ENCODE measurements at places on chromosomes 11 and 22.

DNA sequence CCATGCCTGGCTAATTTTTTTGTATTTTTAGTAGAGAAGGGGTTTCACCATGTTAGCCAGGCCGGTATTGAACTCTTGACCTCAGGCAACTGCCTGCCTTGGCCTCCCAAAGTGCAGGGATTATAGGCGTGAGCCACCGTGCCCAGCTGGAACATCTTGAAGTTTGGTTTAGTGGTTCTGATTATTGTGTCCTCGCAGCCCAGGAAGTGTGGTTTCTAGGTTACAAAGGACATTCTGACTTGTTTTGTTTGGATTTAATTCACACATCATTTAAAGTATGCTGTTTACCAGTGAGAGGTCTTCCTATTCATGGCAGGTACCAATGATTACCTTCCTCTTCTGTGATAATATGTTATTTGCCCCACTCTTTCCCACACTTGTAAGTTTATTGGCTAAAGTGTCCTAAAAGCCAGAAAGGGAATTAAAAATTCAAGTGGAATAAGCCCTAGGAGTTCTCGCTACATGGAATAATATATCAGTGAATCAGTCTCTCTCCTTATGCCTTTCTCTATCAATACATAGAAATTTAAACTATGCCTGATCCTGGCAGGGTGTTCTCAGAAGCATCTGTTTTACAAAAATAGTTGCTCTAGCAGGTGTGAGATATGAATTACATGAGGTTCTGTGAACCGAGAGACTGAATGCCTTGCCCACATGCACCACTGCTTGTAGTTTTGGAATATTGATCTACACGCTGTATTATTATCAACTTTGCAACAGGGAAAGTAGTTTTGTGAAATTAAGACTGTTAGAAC, 263.1 kb downstream of the DDX10 start:
- DNase-seq: no peak

- no peak for DNase-seq
These were observed 44.1 kb downstream of the MMP20 start for GRCh38 chr11:102581066-102581465.

- DNase-seq: no peak
These were observed 5.6 kb upstream of the KCTD17 start for GRCh38 chr22:37045958-37046357.

DNA sequence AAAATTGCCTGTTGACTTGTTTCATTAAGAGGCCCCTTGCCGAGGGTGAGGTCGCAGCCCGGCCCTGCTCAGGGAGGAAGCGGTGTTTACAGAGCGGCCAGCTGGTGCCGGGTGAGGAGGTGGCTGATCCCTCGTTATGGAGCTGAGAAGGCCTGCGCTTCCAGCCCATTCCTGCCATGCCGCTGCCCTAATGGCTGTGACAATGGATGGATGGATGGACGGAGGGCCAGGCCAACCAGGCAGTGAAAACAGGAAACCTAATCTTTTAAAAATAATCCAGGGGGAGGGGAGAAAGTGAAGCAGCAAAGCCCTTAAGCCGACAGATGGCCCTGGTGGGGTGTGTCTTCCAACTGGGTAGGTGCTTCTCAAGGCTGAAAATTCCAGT, 38.5 kb downstream of the BCR start:
- peak; percentile 55 for DNase-seq

DNA sequence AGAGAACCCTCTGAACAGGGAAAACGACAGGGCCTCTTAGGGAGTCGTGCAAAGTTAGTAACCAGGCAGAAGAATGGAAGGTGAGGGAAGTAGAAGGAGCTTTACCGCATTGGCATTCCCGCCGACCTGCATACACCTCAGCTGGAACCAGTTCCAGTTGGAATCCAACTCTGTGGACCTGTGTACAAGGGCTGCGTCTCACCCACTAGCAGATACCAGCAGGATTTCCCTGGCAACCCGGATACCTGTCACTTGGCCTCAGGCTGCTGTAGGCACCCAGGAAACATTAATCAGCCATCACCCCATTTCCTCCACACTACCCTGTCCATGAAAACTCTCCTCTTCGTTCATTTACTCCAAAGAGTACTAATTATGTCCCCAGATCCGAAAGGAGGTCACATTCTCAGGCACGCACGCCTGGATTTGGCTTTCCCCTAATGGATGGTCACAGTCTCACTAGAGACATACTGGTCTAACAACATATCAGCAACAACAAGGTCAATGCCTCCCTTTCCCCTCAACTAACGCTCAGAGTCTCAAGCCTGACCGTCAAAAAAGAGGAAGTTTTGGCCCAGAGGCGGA, 842 bp downstream of the ARFGAP2 start:
- no peak for DNase-seq

GRCh38 chr11:70367071-70367470, 31.3 kb upstream of the CTTN start:
- DNase-seq: no peak

Data from NCI-H1092 treated with DMSO at 0.1 percent for 48 hours (cell line).